ENCODE measurements at places on chromosomes 5 and 9.

DNA sequence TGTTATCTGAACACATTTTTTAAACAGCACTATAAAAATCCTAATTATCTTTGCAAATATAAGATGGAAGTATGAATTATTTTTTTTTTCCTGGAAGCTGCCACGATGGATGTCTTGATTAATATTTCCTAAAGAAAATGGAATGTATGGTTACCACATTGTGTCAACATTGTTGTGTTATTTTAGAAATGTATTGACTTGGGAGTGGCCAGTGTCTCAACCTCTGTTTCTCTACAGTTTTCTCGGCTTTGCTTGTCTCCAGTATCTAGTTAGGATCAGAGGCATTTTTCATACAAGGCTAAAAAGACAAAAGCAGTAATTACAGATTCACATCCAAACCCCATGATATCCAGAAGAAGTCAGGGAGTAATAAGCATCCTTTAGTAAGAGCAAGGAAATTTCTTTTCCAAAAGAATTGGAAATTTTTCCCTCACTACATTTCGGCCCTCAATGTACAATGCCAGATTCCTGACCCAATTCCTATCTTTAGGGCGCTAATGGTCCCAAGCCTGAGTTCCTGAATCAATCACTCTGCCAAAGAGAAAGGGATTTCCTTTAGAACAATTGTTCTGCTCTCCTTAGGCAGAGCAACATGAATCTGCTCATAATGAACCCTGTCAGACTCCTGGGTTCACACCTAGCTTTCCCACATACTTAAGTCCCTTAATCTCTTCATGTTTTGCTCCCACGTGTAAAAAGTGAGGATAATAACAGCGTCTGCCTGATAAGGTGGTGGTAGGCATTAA lies 111.7 kb downstream of the EDIL3 start:
- no peak for DNase-seq

GRCh38 chr5:157592594-157592993 lies 17.0 kb upstream of the ADAM19 start:
- no peak for DNase-seq

GRCh38 chr5:73180566-73180965 lies 7.6 kb downstream of the TMEM174 start:
- no peak for DNase-seq

GRCh38 chr5:141989720-141990119 lies 20.8 kb downstream of the RNF14 start:
- DNase-seq, result no peak
